ENCODE measurements at places on chromosomes 16 and 17.

- no peak for DNase-seq
Observed at GRCh38 chr17:63911657-63912100, 621 bp upstream of the CSHL1 start.

GRCh38 chr17:5675625-5676421, 91.5 kb upstream of the NLRP1 start:
- DNase-seq = no peak

DNA sequence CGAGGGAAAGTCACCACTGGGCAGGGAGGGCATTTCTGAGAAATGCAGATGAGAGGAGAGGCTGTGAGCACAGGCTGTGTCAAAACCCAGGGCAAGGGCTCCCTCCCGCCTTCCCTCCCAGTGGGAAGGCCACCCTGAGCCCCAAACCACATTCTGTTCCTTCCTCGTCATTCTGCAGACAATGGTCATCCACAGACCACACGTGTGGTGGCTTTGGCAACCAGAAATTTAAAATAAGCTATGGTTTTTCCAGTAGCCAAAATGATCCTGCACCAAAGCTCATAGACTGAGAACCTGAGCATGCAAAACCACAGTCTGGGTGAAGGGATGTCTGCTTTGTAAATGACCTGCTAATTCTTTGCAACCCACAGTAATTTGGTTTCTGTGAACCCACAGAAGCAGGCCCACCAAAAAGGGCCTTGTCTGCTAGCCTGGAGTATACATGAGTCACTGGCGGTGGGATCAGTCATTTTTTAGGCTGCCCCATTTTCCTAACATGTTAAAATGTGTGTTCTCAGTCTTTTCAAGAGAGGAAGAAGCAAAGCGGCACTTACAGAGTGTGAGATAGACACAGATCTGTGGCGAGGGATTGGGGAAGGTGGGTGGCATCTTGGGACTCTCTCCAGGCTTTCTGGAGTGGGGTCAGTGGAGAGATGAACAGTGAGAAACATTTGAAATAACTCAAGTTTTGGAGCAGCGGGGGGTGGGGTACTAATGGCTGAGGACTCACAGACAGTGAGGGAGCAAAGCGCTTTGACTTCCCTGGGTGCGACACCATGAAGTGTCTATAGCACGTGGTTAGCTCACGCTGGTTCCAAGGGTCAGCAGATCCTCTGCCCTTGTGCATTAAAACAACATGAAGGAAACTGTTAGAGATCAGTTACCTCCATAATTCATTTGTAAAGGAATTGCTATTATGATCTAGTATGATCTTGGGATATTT, 20.5 kb downstream of the GRB7 start:
- DNase-seq = no peak

DNA sequence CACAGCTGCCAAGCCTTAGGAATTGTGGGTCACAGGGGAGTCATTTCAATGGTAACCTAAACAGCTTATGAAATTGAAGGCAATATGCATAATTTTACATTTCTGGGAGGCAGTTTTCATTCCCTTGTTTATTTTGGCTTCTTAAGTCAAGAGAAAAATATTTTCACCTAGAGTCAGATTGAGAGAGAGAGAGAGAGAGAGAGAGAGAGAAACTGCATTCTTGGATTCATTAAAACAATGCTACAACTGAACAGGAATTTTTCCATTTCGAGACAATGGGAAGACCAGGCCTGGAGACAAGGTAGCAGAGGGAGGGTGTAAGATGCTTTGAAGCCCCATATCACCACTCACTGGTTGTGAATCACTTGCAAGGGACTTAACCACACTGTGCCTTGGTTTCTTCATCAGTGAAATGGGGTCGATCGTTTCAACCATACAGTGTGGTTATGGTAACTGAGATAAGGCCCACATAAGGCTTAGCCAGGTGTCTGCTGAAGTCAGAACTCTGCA, 224.7 kb upstream of the IRX3 start:
- no peak for DNase-seq

Data from left renal pelvis (tissue), 4 donors.